Foreskin keratinocyte (primary cell): ENCODE measurements at places on chromosomes 3 and 15. TPM values are rescaled to one million over a fixed set of nuclear protein-coding genes. Genes with fewer than 3 reads are reported as not detected.

DNA sequence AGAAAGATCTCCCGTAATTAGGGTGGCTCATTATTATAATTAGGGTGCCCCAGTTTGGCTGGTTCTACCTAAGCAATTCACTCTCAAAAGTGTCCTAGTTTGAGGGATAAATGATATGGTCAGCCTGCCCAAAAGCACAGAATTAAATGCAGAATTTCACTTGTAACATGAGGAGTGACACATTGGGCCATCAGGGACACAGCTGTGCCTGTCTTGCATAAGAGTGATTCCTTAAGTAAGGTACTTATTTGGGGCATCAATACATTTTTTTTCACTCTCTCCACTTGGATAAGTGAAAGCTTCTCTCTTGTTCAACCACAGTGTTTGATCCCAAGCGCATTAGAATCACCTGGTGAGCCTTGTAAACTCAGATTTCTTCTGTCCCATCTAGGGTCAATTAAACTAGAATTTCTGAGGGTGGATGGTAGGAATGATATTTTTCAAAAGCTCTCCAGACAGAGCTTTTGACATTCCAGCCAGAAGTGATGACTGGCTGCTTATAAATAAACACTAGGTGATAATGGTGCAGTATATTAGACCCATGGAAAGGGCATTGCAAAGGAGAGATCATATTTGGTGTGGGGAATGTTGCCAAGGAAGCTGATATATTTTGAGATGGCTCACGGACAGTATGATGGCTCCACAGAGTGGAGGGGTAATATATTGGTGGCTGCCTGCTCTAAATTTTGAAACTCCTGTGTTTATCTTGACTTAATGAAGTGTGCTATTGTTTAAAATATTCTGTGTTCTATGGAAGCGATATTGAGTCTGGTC is 458.1 kb upstream of the RASGRP1 start:
- DNase-seq, result no peak

- DNase-seq, result no peak
Observed at GRCh38 chr3:45761831-45762230, 34.5 kb downstream of the SLC6A20 start.

DNA sequence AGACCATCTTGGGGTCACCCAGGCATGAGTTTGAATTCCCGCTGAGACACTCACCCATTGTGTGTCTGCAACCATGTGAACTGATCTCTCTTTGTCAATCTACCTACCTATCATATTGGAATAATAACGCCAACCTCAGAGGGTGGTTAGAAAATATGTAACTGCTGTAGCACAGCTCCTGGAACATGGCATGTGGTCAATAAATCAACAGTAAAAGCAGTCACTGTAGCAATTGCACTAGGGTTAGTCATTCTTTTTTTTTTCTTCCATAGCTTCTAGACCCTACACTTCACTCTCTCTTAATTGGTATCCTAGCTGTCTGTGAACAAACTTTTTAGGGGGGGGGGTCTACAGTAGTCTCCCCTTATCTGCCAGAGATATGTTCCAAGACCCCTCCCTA is 64.2 kb upstream of the SLCO2A1 start:
- DNase-seq, result no peak

- DNase-seq, result no peak
Observed at GRCh38 chr15:68561171-68561900, 17.5 kb upstream of the CORO2B start.

DNA sequence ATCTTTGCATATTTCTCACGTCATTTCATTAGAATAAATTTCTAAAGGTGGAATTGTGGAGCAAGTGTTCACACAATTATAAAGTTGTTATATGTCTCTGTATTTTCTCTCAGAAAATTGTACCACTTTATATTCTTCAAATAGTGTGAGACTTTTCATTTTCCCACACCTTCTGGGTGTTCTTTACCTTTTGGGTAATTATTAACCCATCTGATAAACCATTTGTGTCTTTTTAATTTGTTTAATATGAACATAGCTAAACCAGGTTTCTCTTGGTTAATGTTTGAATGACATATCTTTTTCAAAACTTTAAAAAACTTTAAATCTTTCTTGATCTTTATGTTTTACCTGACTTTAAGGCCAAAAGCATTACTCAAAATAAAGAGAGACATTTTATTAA is 40.5 kb downstream of the DZIP3 start:
- DNase-seq, result no peak

DNA sequence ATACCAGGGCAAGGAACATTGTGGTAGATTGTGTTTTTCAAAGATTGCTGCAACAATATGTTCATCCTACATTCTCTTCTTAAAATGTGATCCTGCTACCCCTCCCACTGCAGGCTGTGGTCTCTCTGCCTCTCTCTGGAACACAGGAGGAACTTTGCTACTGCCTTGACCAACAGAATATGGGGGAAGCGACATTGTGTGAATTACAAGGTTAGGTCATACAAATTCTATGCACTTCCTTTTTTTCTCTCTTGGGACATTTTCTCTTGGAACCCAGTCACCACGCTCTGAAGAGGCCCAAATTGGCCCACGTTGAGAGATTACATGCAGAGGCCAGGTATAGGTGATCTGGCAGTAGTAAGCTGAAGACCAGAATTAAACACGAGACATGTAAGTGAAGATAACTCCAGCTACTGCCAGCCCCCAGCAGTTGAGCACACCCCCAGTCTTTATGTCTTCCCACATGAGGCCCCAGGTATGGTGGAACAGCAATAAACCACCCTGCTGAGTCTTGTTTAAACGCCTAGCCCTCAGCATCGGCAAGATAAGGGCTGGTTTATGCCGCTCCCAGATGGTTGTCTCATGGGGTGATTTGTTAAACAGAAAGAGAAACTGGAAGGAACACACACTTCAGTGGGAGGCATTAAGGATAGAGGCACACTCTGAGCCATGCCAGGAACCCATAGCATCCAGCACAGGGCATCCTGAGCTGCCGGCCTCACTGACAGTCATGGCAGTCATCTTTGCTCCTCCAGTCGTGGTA is 59.9 kb downstream of the FAM43A start:
- no peak for DNase-seq

DNA sequence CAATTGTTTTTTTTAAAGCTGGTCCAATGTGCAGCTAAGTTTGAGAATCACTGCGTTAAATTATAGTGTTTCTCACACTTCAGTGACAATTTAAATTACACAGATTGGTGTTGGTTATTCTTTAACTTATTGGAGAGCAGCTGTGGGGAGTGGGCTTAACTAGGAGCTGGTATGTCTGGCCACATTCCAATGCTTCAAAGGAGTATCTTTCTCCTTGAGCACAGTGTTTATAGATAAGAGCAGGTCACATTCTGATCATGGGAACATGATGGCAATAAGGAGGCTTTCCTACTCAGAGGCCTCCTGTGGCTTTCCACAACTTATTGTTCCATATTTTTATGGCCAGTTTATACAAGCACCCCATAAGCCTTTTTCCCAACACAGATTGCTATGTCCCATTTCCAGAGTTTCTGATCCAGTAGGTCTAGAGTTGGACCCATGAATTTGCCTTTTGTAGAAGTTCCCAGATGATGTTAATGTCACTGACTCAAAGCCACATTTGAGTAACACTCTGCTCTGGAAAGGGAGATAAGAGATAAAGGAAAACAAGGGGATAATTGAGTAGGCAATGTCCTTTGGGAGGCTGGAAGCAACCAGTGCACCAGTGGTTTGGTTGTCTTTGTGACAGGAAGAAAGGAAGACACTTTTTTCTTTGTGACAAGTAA is 33.0 kb upstream of the PLSCR4 start:
- DNase-seq, result no peak

- peak; percentile 73 for DNase-seq
Observed at GRCh38 chr3:70849911-70850699, 537.7 kb upstream of the MDFIC2 start.

GRCh38 chr15:98699591-98700424 is 51.5 kb downstream of the IGF1R start:
- DNase-seq, result no peak

GRCh38 chr3:81920816-81921215 is 159.4 kb upstream of the GBE1 start:
- no peak for DNase-seq

DNA sequence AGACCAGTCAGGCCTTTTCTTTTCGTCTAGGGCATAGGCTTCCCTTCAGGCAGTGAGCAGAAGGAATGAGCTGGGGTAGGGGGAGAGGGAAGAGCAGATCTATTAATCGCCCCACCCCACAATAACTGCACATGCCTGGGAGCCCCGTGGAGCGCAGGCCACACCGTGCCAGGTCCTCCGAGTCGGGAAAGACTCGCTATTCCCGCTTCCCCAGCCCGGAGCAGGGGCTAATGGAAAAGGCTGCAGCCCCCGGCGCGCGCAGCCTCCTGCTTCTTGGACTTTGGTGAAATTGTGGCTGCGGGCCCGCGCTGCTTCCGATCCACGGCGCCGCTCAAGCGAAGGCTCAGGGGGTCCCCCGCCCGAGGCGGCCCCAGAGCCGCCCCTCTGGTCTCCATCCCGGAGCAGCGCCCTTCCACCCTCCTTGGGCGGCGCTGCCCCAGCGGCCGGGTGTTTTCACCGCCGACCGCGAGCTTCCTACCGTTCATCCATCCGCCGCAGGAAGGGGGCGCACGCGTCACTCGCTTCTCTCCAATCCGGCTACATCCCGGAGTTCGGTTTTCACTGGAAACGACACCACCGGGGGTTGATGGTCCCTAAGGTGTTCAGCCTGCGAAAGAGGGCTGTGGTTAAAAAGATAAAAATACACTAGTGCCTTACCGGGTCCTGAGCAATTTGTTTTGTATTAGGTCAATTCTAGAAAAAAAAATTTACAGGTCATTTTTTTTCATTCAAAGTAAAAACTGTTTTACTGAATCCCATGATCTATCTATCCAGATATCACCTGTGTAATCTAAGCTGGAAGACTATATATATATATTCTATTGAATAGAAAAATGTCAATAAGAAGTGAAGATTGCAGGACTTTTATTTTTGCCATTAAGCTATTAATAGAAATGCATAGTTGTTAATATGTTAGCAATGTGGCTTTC is 4.4 kb upstream of the SYNM start:
- DNase-seq, result no peak

DNA sequence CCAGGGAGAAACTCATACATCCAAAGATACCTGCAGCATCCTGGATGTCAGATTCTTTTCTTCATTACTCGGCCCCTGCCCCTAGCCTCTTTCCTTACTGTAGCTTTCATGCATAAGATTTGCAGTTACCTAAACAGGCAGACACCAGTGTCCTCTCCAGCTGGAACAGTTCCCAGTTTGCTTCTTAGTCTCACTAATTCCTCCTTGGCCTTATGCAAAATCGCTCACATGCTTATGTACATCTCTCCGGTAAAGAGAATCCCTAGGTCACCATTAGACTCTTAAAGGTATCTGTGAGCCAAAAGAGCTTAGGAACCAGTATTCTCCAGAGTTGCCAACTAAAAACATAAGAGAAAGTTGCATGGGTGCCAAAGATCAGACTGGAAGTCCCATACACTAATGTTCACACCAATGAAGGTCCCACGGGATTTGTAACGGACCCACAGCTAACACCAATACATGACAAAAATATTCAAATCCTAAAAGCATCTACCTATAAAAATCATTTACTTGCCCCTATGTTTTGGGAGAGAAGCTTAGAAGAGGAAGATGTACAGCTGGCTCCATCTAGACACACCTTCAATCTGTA is 66.6 kb downstream of the CBLB start:
- no peak for DNase-seq

- no peak for DNase-seq
Observed at GRCh38 chr3:127172211-127172610, 20.7 kb upstream of the PRR23E start.

DNA sequence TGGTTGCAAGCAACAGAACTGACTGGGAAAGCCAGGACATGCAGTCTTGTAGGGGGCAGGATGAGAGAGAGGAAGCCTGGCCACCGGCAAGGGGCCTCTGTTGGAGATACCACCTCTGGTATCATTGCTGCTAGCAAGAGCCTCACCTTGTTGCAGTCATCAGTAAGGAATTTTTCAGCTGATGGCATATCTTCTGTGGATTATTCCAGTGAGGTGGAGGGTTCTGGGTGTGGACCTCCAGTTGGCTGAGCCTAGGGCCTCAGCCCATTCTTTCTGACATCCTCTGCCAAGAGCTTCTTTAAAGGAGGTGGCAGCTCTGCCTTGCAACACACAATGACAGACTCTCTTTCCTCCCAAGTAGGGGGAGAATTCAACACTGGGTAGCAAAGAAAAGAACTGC is 128.9 kb downstream of the AQP9 start:
- peak; percentile 50 for DNase-seq

- no peak for DNase-seq
Observed at GRCh38 chr15:48358229-48359152, 27.3 kb downstream of the DUT start.

- DNase-seq, result no peak
Observed at GRCh38 chr15:92033314-92033713, 179.8 kb downstream of the SLCO3A1 start.

GRCh38 chr3:82618594-82618993 is 857.1 kb upstream of the GBE1 start:
- DNase-seq, result no peak

DNA sequence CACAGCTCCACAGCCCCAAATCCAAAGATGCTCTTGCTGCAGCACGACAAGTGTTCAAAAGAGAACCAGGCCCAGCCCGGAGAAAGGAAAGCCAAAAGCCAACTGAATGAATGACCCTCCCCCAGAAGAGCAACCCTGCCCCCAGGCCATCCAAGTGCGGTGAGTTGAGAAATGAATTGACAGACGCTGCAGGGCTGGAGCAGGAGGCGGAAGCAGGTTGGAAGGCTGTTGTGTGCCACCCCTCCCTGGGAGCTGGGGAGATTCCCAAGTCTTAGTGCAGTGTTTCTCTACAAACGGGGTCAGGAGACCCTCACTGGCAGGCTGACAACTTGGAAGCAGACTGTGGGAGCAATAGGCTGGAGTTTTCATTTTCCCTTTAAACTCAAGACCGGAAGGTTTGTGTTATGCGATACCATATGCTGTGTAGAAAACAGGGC is 3.5 kb upstream of the SPTBN5 start:
- no peak for DNase-seq

DNA sequence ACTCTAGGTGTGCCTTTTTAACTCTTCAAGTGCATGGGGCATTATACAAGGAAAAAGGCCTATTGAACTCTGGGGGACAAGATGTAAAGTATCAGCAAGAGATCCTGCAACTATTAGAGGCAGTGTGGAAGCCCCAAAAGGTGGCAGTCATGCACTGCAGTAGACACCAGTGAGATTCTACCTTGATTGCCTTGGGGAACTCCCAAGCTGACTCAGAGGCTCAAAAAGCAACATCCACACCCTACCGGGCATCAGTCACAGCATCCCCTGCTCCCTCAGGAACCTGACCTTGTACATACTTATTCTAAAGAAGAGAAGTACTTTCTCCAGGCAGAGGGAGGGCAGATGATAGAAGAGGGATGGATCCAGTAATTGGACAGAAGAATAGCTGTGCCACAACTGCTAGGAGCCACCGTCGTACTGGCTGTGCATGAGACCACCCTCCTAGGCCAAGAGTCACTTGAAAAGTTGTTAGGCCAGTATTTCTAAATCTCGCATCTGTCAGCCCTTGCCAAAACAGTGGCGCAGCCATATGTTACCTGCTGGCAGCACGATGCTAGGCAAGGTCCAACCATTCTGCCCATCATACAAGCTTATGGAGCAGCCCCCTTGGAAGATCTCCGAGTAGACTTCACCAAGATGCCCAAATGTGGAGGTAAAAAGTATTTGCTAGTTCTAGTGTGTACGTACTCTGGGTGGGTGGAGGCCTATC is 523.1 kb upstream of the FRG2C start:
- no peak for DNase-seq

SHISA5 gene
- 262 and 284 TPM in 2 replicates for total RNA-seq

PLA2G4D gene
- total RNA-seq, result 0.07 and 0.14 TPM in 2 replicates

SLC7A14 gene
- total RNA-seq, result 0.04 TPM in 1 of 2 replicates, not detected in the other

PPARG gene
- 0.63 and 0.71 TPM in 2 replicates for total RNA-seq

NANOGP8 gene
- not detected in 2 replicates for total RNA-seq

GTPBP8 gene
- total RNA-seq, result 19.5 and 19.6 TPM in 2 replicates

SLC9C1 gene
- not detected in 2 replicates for total RNA-seq

MUC20 gene
- 0.07 and 0.28 TPM in 2 replicates for total RNA-seq

C3orf70 gene
- total RNA-seq, result under 0.01 TPM in 1 of 2 replicates, not detected in the other

ROPN1B gene
- total RNA-seq, result 0.20 TPM in 1 of 2 replicates, not detected in the other

CELF6 gene
- 0.17 and 0.18 TPM in 2 replicates for total RNA-seq

CIB2 gene
- total RNA-seq, result 13.6 and 17.4 TPM in 2 replicates
